ENCODE measurements at places on chromosomes 2 and 18.

GRCh38 chr2:85238607-85239006 is 89.2 kb downstream of the TGOLN2 start:
- DNase-seq: no peak

GRCh38 chr18:906416-907114 is 1.9 kb downstream of the ADCYAP1 start:
- DNase-seq: no peak

- DNase-seq: peak; percentile 43
Observed at GRCh38 chr2:146239392-146240135, 1605.3 kb upstream of the ACVR2A start.

GRCh38 chr2:230473378-230473777 is 57.4 kb downstream of the SP100 start:
- DNase-seq: no peak

DNA sequence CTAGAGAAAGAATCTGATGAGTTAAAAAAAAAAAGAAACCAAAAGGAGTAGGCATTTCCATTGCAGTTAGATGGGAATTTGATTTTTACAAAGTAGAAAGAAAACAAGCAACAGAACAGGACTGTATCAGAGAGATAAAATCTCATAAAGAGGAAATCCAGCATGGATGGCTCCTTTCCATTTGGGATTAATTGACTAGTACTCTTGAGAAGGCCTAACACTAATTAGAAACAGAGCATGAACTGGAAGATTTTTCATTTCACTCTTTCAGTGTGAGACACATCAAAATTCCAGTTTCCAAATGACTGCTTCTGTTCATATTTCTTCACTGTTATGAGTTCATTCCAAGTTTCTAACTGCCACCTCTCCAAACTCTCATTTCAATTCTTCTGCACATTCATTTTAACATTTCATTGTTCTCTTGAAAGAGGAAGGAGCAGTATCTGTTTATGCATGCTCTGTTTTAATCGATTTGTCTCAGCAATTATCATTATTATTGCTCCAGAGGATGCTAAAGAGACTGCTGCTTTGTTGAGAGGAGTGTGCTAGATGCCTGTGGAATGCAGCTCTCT is 108.8 kb upstream of the PIEZO2 start:
- no peak for DNase-seq

DNA sequence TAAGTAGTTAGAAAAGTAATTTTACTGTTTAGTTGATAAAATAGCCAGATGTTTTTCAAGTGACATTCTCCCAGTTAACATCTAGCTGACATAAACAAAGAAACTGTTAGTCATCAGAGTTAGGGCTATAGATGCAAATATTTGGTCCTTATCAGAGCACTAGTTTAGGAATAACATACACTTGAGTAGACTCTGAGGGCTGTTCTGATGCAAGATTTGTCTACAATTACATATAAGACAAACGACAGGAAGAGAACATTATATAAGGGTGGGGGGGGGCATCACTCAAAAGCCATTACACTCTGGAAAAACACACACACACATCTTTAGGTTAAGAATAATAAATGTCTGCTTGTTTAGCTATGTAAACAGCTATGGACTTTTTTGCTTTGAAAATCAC is 554.4 kb upstream of the LRRTM1 start:
- DNase-seq: no peak

DNA sequence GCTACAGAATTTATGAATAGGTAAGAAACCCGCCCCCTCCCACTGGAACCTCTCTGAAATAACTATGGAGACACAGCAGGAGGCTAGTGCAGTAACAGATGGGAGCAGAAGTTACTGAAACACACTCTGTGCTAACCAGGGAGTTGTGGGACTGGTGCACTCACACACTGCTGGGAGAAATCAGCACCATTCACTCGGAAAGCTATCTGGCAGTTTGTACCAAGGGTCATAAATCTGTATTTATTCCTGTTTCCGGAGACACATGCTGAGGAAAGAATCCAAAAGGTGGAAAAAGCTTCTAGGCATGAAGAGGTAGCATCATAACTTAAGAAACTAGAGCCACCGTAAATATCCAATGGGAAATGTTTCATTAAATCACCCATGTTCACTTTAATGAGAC is 39.9 kb downstream of the TGFA start:
- no peak for DNase-seq

DNA sequence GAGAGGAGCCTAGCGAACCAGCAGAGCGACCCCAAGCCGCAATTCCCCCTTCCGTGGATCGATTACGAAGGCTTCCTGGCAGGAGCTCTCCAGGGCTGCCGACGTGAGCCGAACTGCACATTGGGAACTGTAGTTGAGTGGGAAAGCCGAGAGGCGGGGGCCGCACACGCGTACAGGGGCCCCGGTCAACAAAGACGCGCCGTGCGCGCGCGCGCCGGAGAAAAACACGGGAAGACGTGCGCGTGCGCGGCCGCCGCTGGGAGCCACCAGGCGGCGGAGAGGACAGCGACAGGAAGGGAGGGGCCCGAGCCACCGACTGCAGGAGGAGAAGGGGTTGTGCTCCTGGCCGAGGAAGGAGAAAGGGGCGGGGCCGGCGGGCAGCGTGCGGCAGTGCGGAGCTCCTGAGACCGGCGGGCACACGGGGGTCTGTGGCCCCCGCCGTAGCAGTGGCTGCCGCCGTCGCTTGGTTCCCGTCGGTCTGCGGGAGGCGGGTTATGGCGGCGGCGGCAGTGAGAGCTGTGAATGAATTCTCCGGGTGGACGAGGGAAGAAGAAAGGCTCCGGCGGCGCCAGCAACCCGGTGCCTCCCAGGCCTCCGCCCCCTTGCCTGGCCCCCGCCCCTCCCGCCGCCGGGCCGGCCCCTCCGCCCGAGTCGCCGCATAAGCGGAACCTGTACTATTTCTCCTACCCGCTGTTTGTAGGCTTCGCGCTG is at the start of gene SPAST:
SPAST (plus strand) TSS at position 247 of the 711 bp plus-strand sequence; CDS start at position 523, 276 bp downstream.
- peak; percentile 84 for DNase-seq

GRCh38 chr2:204109681-204110080 is 173.1 kb downstream of the ICOS start:
- DNase-seq: no peak

DNA sequence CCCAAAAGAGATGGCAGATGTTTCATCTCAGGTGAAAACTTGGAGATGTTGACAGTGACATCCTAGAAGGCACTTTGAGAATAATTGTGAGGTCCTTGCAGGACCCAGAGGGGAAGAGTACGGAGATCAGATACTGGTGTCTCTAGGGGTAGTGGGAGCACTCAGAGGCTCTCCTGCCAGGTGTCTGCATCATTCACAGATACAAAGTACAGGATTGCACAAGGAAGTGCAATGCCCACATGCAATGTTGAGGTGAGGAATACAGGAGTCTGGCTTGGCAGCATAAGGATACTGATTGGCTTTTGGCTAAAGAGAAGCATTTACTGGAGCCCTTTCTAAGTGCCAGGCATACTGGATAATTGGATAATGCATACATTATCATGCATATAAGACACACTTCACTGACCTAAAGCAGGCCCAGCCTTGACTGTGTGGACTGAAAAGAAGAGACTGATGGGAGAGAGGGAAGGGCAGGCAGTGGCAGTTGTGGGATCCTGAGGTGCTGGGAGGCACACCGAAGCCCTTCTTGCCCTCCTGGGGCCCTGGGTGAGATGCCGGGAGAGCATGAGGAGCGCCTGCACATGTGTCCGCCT is 31.0 kb upstream of the NCKAP5 start:
- no peak for DNase-seq

DNA sequence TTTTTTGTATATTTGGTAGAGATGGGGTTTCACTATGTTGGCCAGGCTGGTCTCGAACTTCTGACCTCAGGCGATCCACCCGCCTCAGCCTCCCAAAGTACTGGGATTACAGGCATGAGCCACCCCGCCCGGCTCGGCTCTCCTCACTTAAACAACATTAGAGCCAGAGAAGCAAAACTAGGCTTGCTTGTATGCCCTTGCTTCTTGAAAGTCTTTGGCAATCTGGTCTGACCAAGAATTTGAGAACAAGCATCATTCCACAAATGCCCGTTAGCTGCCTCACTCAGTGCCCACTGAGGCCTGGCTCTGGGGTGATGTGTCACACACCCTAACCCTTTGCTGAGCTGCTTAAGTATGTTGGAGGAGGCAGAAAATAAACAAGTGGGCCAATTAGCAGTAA is 33.5 kb downstream of the SOWAHC start:
- DNase-seq: no peak

DNA sequence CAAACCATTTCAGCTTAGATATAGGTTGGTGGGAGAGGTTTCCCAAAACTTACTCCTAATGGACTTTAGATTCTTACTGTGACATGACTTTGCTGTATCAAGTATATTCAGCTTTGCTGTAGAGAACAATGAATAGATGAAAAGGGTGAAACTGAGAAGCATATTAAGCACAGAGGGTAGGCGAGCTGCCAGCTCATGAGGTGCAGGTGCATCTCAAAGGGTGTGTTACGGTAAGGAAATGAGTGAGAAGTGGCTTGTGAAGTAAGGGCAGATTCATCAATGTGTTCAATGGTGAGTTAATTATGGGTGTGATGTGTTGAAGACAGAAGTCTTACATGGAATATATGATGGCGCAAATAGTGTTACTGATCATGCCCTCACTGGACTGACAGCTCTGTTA is 49.3 kb downstream of the CD8B2 start:
- no peak for DNase-seq

GRCh38 chr2:174771136-174771535 is 6.9 kb upstream of the CHRNA1 start:
- no peak for DNase-seq

- DNase-seq: no peak
Observed at GRCh38 chr18:45522371-45522770, 92.9 kb upstream of the SLC14A2 start.

DNA sequence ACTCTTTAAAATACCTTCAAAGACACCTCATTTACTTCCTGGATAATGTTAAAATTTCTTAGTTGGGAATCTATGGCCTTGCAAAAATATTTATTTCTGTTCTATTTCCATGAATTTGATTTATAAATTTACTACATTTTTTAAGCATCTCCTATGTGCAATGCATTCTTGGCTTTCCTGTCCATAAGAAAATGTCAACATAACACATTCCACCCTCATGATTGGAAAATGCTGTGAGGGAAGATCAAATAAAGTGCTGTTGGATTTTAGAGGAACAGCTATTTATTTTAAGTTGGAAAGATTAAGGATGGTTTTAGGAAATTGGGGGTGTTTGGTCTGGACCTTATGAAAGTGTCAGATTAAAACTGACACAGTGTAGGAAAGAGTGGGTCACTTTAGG is 45.4 kb upstream of the MC4R start:
- no peak for DNase-seq

GRCh38 chr2:65554765-65555591 is 122.6 kb upstream of the SPRED2 start:
- DNase-seq: no peak

- DNase-seq: no peak
Observed at GRCh38 chr2:221610675-221611074, 38.6 kb upstream of the EPHA4 start.

DNA sequence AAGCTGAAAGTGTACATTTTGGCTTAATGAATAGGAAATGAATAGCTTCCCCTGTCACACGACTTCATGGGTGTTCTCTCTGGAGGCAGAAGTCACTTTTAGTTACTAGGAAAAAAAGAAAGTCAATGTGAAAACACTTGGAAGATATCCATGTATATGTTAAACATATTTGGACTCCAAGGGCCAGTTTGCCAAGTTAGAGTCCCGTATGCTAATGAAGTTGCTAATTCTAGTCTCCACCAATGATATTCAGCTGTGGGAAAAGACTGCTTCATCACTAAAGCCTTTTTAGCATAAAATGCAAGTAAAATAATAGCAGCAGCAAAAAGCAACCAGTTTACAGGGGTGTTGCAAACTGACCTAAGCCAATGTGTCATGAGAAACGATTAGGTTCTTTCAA is 108.7 kb downstream of the PLCL1 start:
- no peak for DNase-seq

- no peak for DNase-seq
Observed at GRCh38 chr18:25137197-25137472, 214.8 kb downstream of the ZNF521 start.

DNA sequence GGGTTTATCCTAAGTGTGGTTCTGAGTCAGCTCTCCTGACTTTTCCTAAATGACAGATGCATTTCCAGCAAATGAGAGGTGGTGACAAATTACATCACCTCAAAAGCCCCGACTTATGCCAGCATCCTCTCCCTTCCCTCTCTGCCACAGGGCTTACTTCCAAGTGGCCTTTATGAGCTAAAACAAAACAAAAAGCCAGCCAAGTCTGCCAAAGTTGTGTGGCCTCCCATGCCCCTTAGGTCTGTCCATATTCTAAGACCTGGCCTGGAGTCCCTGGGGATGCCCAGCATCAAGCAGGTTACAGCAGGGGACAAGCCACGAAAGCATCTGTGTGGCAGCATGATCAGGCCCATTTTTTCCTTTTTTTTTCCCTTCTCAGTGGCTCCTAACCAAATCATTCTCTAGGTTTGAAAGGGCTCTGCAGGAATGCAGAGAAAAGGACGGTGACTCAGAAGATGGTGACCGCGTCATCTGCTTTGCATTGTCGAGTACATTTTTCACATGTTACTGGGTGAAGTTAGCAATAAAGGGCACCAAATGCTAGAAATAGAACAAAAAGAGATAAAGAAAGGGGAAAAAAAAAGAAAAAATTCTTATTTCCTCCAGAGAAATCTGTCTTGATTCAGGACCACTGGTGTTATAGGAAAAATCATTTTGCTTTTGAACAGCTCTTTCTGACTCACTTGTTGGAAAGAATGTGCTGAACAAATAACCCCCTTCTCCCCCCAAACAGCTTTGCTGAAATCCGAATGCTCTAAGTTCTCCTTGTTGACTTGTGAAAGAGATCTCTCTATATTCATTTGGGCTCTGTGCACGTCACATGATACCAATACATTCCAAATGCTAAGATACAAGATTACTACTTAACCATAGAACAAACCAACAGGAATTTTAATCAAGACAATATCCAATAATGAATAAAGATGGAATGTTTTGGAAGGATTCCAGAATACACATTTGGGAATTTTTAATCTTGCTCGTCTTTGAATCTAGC is 178.7 kb downstream of the EN1 start:
- DNase-seq: no peak

- DNase-seq: no peak
Observed at GRCh38 chr2:231780123-231780908, 766 bp downstream of the PDE6D start.

Data from brain pericyte (primary cell).